ENCODE measurements at places on chromosomes 4 and X.

DNA sequence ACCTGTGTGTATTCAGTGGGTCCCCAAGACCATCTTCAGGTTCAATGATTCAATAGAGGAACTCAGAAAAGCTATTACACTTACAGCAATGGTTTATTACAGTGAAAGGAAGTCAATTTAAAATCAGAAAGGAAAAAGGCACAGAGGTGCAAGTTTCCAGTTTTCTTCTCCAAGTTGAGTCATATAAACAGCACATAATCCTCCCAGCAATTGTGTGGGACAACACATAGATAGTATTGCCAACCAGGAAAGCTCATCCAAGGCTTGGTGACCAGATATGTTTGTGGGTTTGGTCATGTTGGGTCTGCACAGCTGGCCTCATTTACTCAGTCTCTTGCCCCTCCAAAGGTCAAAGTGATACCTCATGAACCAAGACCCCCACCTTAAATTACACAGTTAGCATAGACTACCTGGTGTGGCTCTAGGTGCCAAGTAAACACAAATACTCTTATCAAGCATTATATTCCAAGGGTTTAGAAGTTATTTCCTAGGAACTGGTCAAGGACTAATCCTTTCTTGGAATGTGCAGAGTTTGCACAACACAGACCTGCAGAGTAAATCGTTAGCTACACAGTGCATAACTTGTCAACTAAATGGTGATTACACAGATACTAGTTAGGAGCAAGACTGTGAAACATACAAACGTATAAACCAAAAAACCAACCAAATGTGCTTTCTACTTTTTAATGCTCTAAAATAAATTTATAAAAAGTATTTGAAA lies 777.3 kb downstream of the PCDH18 start:
- no peak for DNase-seq

- DNase-seq = no peak
These were observed 192.2 kb downstream of the FGF13 start for GRCh38 chrX:138519296-138519695.

DNA sequence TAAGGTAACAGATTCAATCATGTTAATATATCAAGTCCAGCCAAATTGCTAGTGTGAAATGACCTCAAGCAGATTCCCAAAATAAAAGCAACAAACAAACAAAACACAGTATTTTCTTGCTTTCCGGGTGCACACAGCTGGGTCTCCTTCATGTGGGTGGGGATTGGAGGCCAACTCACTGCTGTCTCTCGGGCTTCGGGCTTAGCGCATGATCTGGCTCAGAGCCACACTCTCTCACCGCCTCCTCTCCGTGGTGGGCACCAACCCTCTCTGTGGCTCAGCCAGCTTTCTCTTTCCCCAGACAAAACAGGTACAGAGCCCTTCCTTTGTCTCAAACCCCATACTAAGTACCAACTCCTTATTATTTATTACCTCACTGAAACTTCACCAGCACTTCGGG lies 2.9 kb upstream of the REELD1 start:
- no peak for DNase-seq

- no peak for DNase-seq
These were observed 31.1 kb downstream of the FGFBP1 start for GRCh38 chr4:15907430-15907829.

DNA sequence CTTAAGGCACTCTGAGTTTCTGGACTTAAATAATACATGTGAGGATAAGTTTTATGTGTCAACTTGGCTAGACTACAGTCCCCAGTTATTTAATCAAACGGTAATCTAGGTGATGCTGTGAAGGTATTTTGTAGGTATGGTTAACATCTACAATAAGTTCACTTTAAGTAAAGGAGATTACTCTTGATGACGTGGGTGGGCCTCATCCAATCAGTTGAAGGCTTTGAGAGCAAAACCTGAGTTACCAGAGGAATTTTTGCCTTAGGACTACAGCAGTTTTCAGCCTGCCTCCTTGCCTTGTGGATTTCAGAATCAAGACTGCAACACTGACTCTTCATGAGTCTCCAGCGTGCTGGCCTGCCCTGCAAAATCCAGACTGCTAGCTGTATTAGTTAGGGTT lies 59.8 kb upstream of the HS6ST2 start:
- no peak for DNase-seq

DNA sequence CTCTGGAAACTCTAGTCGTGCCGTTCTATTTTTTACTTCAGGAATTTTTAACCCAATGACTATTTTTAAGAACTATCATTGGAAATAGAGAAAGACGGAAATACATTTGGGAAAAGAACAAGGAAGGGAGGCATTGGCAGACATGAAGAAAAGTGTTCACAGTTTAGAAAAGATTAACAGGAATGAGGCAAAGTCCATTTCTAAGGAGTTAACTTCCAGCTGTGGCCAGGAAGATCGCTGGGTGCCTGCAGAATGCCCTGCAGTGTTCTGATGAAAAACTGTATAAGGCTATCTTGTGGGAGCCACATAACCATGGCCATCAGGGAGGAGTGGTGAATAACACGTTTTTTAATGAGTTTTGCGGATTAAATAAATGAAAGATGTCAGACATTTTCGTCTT lies 150.6 kb upstream of the VCX3A start:
- no peak for DNase-seq

- DNase-seq = no peak
These were observed 644.9 kb upstream of the PITX2 start for GRCh38 chr4:111267786-111268185.

DNA sequence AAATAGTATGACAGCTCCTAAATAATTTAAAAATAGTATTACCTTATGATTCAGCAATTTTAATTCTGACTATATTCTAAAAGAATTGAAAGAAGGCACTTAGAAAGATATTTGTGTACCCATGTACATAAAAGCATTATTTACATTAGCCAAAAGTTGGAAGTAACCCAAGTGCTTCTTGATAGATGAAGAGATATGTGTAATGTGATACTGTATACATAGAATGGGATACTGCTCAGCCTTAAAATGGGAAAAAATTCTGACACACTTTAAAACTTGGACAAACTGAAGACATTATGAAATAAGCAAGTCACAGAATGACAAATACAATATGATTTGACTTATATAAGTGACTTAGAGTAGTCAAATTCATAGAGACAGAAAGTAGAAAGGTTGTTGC lies 112.2 kb downstream of the IDS start:
- DNase-seq = no peak

GRCh38 chr4:121950680-121951520 lies 960 bp downstream of the TRPC3 start:
- peak; percentile 11 for DNase-seq

DNA sequence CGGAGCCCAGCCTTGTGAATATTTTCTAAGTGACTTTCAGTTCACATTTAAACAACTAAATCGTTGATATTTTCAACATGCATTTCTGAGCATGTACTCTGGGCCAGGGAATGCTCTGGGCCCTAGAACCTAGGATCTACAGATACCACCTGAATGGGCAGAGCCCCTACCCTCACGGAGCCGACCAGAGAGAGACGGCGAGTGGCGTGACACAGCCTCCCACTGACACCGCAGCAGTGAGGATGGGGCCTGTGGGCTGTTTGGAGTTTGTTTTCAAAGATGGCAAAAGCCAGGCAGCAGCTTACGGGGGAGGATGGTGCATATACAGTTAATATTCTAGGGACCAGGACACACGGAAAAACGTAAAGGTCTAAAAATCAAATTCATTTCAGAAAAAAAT lies 17.7 kb downstream of the NELFA start:
- DNase-seq = no peak

DNA sequence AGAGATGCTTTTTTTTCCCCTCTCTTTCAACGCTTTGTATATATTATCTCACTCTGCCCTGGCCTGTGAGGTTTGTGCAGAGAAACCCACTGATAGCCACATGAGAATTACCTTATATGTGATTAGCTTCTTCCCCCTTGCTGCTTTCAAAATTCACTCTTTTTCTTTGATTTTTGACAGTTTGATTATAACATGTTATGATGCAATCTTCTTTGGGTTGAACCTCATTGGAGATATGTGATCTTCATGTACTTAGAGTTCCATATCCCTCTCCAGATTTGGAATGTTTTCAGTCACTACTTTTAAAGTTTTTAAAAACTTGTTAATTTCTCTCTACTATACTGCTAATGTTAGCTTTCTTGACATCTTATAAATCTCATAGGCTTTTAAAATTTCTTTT lies 479.5 kb upstream of the AGA start:
- no peak for DNase-seq

DNA sequence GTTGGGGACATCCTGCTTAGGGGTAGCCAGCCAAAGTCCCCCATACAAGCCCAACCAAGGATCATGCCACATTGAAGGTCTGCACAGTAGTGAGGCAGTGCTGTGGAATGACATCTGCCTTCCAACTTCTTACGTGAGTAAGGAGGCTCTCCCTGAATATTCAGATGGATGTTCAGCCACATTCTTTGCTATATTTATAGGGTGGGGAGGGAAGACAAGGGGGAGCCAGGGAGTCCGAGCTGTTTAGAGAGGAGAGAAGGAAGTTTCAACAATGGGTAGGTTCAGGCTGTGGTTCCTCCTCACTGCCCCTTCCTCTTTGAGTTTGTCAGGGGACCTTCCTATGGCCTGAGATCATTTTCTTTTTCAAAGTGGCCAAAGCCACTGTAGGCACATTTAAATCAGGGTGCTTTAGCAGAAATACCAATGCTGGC lies 29.8 kb downstream of the MSN start:
- DNase-seq = no peak

DNA sequence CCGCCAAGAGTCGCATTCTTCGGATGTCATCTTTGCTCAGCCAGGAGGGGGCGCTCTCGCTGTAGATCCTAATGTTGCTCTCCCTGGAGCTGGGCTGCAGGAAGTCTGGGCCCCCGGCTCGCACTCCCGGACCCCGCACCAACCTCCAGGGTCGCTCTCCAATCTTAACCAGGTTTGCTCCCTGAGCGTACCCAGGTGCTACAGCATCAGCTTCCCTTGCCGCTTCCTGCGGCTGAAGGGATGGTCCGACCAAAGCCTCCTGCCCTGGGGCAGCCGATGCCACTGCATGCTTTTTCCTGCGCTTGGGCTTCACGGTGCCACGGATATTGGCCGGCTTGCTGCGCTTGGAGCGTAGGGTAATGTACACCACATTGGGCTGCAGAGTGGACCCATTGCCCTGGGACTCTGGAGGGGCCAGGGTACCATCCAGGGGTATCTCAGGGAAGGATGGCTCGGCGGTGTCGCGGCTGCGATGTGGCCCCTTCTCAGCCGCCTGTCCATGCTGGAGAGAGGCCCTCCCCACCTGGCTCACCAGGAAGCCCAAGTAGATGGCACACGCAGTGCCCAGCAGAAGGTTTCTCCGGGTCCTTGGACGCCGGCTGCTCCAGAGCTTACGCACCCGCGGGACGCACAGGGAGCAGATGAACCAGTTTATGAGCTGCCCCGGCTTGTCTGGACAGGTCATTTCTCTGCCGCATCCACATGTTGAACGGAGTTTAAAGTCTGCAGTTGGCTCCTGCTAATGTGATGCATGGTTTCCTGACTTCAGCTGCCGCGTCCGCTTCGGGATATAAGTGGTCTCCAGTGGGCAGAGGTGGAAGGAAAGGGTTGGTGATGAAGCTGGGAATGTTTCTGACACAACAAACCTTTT lies 1.9 kb downstream of the GASK1B start:
- peak; percentile 70 for DNase-seq

DNA sequence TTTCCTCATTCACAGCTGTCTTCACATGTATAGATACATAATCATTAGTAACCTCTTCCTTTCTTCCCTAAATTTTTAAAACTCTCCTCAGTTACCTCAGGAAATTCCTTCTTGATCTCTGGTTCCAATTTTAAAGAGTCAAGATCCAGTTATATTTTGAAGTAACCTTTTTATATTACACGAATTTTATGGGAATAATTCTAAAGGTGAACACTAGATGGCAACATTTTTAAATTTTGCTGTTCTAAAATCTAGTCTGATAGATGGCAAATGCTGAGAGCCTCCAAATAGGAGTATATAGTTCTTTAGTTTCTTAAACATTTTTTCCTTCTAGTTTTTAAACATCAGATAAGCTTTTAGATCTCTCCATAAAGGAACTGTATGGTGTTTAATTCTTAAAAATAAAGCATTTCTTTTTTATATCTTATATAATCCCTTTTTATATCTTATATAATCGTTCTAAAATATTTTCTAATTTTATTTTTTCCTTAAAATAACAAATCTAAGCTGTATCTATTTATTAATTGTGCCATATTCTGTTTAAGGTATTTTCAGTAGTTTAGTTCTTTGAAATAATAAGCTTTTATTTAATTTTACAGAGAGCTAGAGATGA lies 37.9 kb upstream of the PAPSS1 start:
- DNase-seq = peak; percentile 43

- DNase-seq = no peak
These were observed 41.9 kb downstream of the AFAP1 start for GRCh38 chr4:7897811-7898210.

GRCh38 chrX:64265265-64265664 lies 34.9 kb upstream of the ASB12 start:
- DNase-seq = no peak

GRCh38 chr4:19134685-19135084 lies 1113.1 kb upstream of the LCORL start:
- DNase-seq = peak; percentile 72

GRCh38 chr4:110489901-110490508 lies 14.1 kb downstream of the ENPEP start:
- DNase-seq = no peak

- no peak for DNase-seq
These were observed 119.0 kb downstream of the MANBA start for GRCh38 chr4:102641793-102642192.
